ENCODE measurements at places on chromosomes 7 and 10. TPM values are rescaled to one million over a fixed set of nuclear protein-coding genes. Genes with fewer than 3 reads are reported as not detected.

DNA sequence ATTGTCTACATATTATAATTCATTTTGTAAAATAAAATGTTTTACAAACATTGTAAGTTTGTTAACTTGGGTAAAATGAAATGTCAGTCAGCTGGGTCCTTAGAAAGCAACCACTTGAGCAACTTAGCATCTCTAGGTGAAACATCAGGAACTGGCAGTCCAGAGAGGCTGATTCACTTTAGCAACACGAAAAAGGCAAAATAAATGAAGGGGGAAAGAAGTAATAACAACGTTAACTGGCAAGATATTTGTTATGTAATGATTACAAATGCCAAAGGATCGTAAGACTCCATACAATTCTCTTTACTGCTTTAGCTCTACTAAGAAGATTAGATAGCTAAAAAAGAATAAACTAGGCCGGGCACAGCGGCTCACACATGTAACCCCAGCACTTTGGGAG is 5.0 kb downstream of the PDZD8 start:
- no peaks in the 10 kb centered on the region for H3K36me3 ChIP-seq
- no peak overlapping the region for H3K4me3 ChIP-seq
- peaks cover 13% of the 10 kb centered on the region for H3K4me1 ChIP-seq
- DNase-seq: no peak
- peaks cover 3% of the 10 kb centered on the region for H3K27me3 ChIP-seq
- no peak overlapping the region for H3K27ac ChIP-seq

DNA sequence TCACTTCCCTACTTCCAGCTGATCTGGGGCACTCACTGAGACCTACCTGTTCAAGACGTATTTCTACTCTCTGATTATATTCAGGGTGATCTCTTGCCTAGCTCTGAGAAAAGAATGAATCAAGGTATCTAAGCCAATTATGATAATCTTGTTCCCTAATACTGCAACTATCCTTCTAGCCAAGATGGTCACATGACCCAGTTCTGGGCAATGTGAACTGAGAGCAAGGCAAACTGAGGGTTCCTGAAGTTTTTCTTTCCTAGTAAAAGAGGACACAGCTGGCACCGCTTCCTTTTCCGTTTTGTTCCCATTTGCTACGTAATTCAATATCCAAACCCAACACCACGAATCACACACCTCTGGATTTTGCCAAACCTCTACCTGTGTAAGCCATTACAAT is 5.9 kb upstream of the GPAM start:
- no peak overlapping the region for H3K4me3 ChIP-seq
- H3K27ac ChIP-seq: no peak overlapping the region
- H3K4me1 ChIP-seq: peaks cover 1% of the 10 kb centered on the region

BAMBI gene
- total RNA-seq: 5.8 TPM

- H3K27ac ChIP-seq: no peak overlapping the region
- no peak for DNase-seq
- no peaks in the 10 kb centered on the region for H3K4me1 ChIP-seq
- H3K4me3 ChIP-seq: no peak overlapping the region
- no peaks in the 10 kb centered on the region for H3K27me3 ChIP-seq
These were observed 119.8 kb downstream of the TWIST1 start for GRCh38 chr7:18997477-18998150.

DNA sequence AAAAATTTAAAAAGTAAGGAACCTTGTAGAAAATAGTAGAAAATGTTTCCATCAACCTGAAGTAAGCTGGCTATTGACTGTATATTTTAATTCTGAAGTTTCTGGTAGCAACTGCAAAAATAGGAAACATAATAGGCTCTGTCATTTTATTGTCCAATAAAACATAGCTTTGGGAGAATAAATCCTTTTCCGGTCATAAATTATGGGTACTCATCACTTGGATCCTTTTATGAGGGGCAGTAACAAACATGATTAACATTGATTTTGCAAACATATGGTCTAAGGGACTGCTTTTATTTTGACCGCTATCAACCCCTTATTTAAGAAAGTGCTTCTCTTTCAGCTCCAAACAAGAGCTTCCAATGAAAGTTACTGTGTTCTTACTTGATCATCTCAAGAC is 495.9 kb upstream of the ANKRD30A start:
- peaks cover 3% of the 10 kb centered on the region for H3K27me3 ChIP-seq
- no peak overlapping the region for H3K4me3 ChIP-seq
- H3K4me1 ChIP-seq: no peaks in the 10 kb centered on the region
- H3K27ac ChIP-seq: no peak overlapping the region
- DNase-seq: no peak
- H3K36me3 ChIP-seq: peaks cover 4% of the 10 kb centered on the region

DNA sequence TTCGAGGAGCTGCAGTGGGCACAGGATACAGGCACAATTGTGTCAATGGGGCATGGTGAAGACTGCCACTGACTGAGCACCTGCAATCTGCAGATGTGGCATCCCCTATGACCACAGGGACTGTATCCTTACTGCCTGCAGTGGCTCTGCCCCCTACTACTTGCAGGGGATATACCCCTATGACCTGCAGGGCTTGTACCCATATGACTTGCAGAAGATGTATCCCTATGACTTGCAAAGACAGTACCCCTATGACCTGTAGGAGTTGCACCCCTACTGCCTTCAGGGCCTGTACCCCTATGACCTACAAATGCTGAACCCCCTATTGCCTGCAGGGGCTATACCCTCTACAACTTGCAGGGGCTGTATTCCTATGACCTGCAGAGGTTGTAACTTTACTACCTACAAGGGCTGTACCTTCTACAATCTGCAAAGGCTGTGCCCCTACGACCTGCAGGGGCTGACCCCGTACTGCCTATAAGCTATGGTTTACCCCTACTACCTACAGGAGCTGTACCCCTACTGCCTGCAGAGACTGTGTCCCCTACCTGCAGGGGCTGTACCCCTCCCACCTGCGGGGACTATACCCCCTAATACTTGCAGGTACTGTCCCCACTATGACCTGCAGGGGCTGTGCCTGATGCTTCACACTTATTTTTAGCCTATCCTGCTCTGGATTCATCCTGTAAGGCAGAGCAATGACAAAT is 65.9 kb upstream of the ADAM12 start:
- H3K36me3 ChIP-seq: no peaks in the 10 kb centered on the region
- no peak overlapping the region for H3K27ac ChIP-seq
- no peak overlapping the region for H3K4me3 ChIP-seq
- no peaks in the 10 kb centered on the region for H3K4me1 ChIP-seq
- DNase-seq: no peak
- peaks cover 1% of the 10 kb centered on the region for H3K27me3 ChIP-seq

GRCh38 chr10:99234791-99235657 is 628 bp downstream of the HPSE2 start:
- DNase-seq: no peak
- H3K4me3 ChIP-seq: peak overlapping the region; percentile 81
- peaks cover 15% of the 10 kb centered on the region for H3K4me1 ChIP-seq
- no peak overlapping the region for H3K27ac ChIP-seq

DNA sequence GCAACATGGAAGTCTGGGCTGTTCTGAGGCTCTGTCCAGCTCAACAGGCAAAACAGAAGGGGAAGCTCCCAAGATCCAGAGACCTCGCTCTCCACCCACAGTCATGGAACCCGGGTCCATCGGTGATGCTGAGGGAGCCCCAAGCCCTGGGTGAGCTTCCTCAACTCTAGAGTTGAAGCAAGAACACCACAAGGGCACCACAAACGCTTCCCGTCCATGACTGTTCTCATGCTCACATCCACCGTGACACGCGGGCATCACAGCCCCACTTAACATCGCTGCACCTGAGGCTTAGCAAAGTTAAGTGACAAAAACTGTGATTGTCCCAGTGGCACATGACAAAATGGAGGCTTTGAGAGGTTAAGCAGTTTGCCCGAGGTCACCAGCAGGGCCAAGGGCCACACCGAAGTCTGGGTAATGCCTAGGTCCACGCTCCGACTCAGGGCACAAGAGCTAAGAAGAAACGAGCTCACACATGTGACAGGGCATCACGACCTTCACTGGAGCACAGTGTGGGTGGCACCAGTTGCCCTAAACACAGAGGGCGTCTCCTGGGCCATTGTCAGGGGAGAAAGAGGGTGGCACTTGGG is 110.6 kb downstream of the OAT start:
- H3K36me3 ChIP-seq: no peaks in the 10 kb centered on the region
- H3K27ac ChIP-seq: no peak overlapping the region
- DNase-seq: no peak
- no peaks in the 10 kb centered on the region for H3K4me1 ChIP-seq
- no peak overlapping the region for H3K4me3 ChIP-seq
- no peaks in the 10 kb centered on the region for H3K27me3 ChIP-seq

- H3K4me3 ChIP-seq: no peak overlapping the region
- no peaks in the 10 kb centered on the region for H3K27me3 ChIP-seq
- H3K4me1 ChIP-seq: no peaks in the 10 kb centered on the region
- no peaks in the 10 kb centered on the region for H3K36me3 ChIP-seq
- no peak overlapping the region for H3K27ac ChIP-seq
- no peak for DNase-seq
These were observed 27.0 kb upstream of the CDK13 start for GRCh38 chr7:39923091-39923490.

DNA sequence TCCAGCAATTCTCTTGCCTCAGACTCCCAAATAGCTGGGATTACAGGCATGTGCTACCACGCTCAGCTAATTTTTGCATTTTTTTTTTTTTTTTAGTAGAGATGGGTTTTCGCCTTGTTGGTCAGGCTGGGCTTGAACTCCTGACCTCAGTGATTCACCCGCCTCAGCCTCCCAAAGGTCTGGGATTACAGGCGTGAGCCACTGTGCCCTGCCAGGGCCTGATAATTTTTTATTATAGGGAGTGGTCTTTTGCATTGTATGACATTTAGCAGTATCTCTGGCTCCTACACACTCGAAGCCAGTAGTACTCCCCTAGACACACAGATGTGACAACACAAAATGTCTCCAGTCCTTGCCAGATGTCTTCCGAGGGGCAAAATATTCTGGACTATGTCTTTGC is 124.0 kb downstream of the DKK1 start:
- H3K27me3 ChIP-seq: no peaks in the 10 kb centered on the region
- no peak overlapping the region for H3K4me3 ChIP-seq
- no peak overlapping the region for H3K27ac ChIP-seq

SLC18A3 gene
- 21.5 TPM for total RNA-seq

- H3K4me1 ChIP-seq: peaks cover 37% of the 10 kb centered on the region
- peaks cover 3% of the 10 kb centered on the region for H3K27me3 ChIP-seq
- no peaks in the 10 kb centered on the region for H3K36me3 ChIP-seq
- H3K27ac ChIP-seq: peak overlapping the region; percentile 26
These were observed 42.1 kb downstream of the TRIM24 start for GRCh38 chr7:138502023-138502767.

GRCh38 chr7:144842377-144842851 is 6.6 kb upstream of the TPK1 start:
- H3K36me3 ChIP-seq: no peaks in the 10 kb centered on the region
- DNase-seq: no peak
- H3K4me1 ChIP-seq: no peaks in the 10 kb centered on the region
- H3K4me3 ChIP-seq: no peak overlapping the region

DNA sequence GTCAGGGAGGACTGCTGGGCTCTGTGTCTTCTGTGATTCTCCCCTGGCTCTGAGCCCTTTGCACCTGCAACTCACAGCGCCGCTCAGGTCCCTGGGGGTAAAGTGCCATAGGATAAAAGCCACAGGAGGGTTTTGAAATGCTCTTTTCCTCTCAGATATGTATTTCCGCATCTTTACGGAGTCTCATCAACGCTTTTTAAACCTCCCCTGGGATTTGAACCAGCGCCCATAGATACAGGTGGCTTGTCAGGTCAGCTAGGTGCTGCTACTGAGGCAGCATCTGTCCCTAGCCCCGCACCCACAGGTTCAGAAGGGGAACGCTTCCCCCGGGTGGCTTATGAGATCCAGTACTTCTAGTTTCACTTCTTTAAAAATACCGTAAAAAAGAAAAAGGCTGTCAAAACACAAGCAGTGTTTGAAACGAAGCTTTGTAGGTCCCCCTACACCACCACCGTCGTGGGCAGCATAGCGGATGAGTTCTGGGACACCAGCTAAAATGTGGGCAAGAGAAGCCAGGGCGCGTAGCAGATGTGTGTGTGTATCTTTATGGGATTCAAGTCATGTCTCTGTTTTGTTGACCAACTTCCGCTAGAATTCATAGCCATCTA is 173.5 kb downstream of the CUX1 start:
- DNase-seq: no peak
- no peaks in the 10 kb centered on the region for H3K36me3 ChIP-seq
- no peak overlapping the region for H3K4me3 ChIP-seq
- peaks cover 8% of the 10 kb centered on the region for H3K27me3 ChIP-seq
- H3K27ac ChIP-seq: no peak overlapping the region

ALOX5 gene
- 8.4 TPM for total RNA-seq

SCIN gene
- not detected for total RNA-seq

GRCh38 chr7:53437336-53437735 is 401.9 kb downstream of the POM121L12 start:
- no peak overlapping the region for H3K4me3 ChIP-seq
- DNase-seq: no peak
- no peaks in the 10 kb centered on the region for H3K27me3 ChIP-seq
- no peak overlapping the region for H3K27ac ChIP-seq
- H3K36me3 ChIP-seq: no peaks in the 10 kb centered on the region
- no peaks in the 10 kb centered on the region for H3K4me1 ChIP-seq

CDHR3 gene
- 50.8 TPM for total RNA-seq

DNA sequence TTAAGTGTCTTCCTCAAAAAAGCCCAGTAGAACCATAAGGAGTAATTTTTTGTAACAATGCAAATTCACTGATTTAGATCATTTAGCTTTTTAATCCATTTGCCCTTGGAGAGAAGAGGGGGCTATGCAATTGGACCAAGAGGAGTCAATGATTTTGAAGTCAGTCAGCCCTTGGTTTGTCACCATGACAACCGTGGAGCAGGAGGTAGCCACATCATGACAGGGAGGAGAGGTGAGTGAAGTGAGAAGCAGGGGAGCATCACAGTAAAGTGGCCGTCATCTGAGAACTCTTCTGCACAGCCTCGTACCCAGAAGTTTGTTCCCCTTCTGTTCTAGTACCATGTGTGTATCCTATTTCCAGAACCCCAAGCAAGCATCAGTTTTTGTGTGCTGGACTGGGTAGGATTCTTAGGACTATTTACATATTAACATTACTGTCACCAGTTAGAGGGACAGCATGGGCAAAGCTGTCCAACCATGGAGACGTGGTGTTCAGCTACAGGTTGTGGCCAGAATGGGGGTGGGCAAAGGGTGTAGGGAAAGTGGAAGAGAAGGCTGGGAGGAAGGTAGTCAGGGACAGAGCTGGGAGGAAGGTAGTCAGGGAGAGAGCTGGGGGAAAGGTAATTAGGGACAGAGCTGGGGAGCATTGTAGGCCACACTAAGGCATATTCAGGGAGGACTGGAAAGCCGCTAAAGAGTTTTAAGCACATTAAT is 13.1 kb downstream of the UBE3C start:
- H3K4me3 ChIP-seq: peak overlapping the region; percentile 9
- no peak for DNase-seq
- no peaks in the 10 kb centered on the region for H3K36me3 ChIP-seq
- H3K27ac ChIP-seq: peak overlapping the region; percentile 56

- peaks cover 13% of the 10 kb centered on the region for H3K36me3 ChIP-seq
- no peak overlapping the region for H3K27ac ChIP-seq
These were observed 260.9 kb upstream of the PLPP4 start for GRCh38 chr10:120195984-120196712.

DNA sequence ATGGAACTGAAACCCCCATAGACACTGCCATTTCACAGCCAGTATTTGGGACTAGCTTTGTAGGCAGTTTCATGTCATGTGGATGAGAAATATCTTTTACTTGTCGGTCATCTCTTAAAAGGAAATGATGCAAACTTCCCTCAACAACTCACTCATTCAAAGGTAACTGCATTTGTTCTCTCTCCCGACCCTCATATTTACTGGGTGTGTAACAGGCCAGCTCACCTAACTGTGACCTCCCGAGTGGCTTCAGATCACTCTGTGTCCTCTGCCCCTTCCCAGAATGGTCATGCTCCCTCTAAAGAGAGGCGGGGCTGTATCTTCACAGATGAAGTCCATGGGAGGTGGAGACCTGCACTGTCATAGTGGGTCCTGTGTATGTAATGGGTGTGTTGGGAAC is 14.7 kb downstream of the LRRC18 start:
- no peak overlapping the region for H3K27ac ChIP-seq
- H3K4me1 ChIP-seq: peaks cover 7% of the 10 kb centered on the region
- H3K27me3 ChIP-seq: peaks cover 4% of the 10 kb centered on the region

CPXM2 gene
- total RNA-seq: not detected
